ENCODE measurements at places on chromosomes 2 and 18. TPM values are rescaled to one million over a fixed set of nuclear protein-coding genes. Genes with fewer than 3 reads are reported as not detected.

Gene KCNK3
- total RNA-seq = not detected

Gene OSBPL1A
- total RNA-seq = 3.5 TPM

Gene APCDD1
- not detected for total RNA-seq

Gene IMPA2
- total RNA-seq = 6.6 TPM

Gene CDCA7
- 2.0 TPM for total RNA-seq

Gene NEU4
- not detected for total RNA-seq

Gene FAM124B
- 0.17 TPM for total RNA-seq

Gene RSAD2
- total RNA-seq = 4.9 TPM

Gene TBC1D8
- total RNA-seq = 2.4 TPM

Gene NTSR2
- total RNA-seq = not detected

Gene GPR55
- 8.1 TPM for total RNA-seq

Gene SMIM21
- total RNA-seq = not detected

Gene SH3RF3
- total RNA-seq = 2.2 TPM

Gene FAHD2B
- total RNA-seq = 21.2 TPM

Gene GRP
- total RNA-seq = not detected

Gene LCT
- total RNA-seq = 0.06 TPM

Gene DHRS9
- total RNA-seq = 0.44 TPM

Gene RAX
- total RNA-seq = not detected

Gene PLEK
- 10.7 TPM for total RNA-seq

Gene ERBB4
- total RNA-seq = not detected

Gene FSHR
- total RNA-seq = not detected

Gene AQP12B
- not detected for total RNA-seq

Gene COL4A4
- total RNA-seq = not detected

Gene MATN3
- total RNA-seq = not detected

Gene CABLES1
- total RNA-seq = not detected

Gene GTF3C2
- 82.9 TPM for total RNA-seq

Gene PLA2R1
- total RNA-seq = not detected

Gene IL1A
- 0.15 TPM for total RNA-seq

Data from CD4-positive, alpha-beta memory T cell (primary cell).